Femur (tissue), 1 donor: ENCODE measurements at places on chromosomes 2 and 18.

GRCh38 chr18:74528478-74528877, 5.8 kb upstream of the CNDP1 start:
- DNase-seq: no peak

DNA sequence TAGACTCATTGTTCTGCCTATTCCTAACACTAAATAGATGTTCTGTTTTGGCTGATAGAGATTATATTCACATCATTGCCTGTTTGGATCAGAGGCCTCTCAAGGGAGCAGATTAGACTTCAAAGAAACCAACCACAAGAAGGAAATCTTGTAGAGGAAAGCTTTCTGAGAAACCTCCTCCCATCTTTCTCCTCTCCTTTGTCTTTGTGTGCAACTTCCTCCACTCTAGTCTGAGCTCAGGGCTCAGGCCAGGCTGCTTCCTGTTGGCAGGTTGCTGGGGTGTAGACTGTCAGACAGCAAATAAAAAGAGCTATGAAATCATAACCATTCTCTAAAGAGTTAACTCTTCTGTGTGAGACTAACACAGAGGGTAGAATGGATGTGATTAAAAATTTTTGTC, 113.0 kb downstream of the TGFA start:
- no peak for DNase-seq

GRCh38 chr18:7174344-7175095, 56.4 kb upstream of the LRRC30 start:
- DNase-seq: no peak

GRCh38 chr2:74653589-74653984, 460 bp upstream of the SEMA4F start:
- no peak for DNase-seq

DNA sequence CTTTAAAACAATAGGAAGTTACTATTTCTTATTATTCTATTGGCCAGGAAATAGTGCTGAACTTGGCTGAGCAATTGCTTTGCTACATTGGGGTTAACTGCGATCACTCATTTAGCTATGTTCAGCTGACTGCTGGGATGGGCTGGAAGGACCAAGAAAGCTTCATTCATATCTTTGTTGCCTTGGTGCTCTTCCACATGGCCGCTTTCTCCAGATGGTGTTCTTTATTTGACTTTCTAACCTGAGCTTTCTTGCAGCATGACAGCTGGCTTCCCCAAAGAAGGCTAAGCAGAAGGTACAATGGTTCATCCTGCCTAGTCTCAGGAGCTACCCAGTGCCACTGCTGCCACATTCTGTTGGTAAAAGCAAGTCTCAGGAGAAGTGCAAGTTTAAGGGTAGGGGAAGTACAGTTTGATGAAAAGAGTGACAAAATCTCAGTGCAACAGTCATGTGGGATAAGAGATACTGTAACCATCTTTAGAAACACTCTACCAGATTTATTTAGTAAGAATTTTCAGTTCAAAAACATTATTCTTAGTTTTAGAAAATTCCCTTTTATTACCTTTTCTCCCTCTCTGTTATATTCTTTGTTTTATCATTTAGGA, 180.6 kb upstream of the RBMS1 start:
- no peak for DNase-seq

- DNase-seq: no peak
These were observed 285.6 kb downstream of the THSD7B start for GRCh38 chr2:137050949-137051348.

GRCh38 chr2:178202927-178203326, 8.6 kb downstream of the OSBPL6 start:
- no peak for DNase-seq

DNA sequence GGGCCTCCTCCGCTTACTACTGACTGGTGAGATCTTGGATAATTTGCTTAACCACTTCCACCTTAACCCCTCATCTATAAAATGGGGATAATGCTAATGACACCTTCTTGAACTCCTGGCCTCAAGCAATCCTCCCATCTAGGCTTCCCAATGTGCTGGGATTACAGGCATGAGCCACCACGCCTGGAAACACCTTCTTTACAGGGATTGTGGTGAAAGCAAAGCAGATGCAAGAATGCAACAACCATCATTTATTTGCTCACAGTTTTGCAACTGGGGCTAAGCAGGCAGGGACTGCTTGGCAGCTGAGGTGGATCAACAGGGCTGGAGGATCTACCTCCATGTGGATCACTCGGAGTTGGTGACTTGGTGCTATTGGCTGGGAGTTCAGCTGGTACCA, 76.2 kb upstream of the ZNF532 start:
- DNase-seq: no peak

DNA sequence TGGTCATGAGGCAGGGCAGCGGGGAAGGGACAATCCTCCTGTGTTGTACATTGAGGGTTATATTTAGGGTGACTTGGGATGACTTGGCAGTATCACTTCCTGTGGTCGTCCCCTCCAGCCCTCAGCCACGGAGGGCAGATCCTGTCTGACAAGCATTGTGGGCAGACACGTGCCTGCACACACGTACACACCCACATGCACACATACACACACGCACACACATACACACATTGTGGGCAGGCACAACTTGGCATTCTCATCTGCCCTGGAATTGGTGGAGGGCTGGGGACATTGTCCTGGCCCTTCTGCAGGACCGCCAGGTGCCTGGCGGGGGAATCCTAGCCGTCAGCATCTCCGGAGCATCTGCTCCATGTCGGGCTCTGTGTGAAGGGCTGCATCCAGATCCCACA, 47.6 kb downstream of the ODC1 start:
- DNase-seq: peak; percentile 65

DNA sequence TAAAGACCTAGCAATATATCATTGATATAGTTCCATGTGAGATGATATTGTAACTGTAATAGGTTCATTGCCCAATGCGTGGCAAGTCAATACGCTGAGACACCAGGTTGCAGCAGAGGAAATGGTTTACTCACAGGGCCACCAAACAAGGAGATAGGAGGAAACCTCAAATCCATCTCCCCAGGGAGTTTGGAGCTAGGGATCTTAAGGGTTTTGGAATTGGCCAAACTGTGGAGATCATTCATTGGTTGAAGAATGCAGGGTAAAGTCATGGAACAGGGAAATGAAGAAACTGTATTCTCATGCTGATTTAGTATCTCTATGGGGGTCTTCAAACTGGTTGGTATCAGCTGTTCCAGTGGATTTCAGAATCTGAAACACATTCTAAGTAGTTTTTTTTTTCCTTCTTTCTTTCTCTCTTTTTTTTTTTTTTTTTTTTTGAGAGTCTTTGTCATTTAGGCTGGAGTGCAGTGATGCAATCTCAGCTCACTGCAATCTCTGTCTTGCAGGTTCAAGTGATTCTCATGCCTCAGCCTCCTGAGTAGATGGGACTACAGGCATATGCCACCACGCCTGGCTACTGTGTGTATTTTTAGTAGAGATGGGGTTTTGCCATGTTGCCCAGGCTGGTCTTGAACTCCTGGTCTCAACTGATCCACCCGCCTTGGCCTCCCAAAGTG, 30.7 kb upstream of the PPM1B start:
- DNase-seq: no peak

GRCh38 chr2:2648094-2648493, 317.0 kb upstream of the MYT1L start:
- DNase-seq: no peak

GRCh38 chr2:201118961-201119854, 3.2 kb downstream of the CFLAR start:
- no peak for DNase-seq

GRCh38 chr2:105803773-105804172, 59.1 kb downstream of the NCK2 start:
- DNase-seq: no peak

GRCh38 chr2:112056626-112056987, 1.5 kb downstream of the TMEM87B start:
- DNase-seq: no peak

- no peak for DNase-seq
These were observed 104.9 kb downstream of the NCK2 start for GRCh38 chr2:105849431-105850179.

DNA sequence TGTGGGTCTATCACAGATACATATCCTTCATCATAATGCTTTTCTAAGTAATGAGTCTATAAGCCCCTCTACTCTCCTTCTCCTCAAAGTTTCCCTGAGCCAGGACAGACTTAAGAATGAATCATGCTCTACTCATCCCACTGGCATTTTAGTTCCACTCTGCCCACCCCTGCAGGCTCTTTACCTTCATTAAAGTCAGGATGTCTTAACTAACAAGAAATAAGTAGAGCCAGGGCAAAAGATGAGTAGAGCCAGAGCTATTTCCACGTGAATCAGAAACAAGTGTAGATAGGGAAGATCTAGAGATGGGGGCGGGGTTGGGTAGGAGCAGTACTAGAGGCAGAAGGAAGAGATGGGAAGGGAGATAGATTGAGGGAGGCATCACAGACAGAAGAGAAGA, 790.5 kb downstream of the RNF144A start:
- DNase-seq: no peak

DNA sequence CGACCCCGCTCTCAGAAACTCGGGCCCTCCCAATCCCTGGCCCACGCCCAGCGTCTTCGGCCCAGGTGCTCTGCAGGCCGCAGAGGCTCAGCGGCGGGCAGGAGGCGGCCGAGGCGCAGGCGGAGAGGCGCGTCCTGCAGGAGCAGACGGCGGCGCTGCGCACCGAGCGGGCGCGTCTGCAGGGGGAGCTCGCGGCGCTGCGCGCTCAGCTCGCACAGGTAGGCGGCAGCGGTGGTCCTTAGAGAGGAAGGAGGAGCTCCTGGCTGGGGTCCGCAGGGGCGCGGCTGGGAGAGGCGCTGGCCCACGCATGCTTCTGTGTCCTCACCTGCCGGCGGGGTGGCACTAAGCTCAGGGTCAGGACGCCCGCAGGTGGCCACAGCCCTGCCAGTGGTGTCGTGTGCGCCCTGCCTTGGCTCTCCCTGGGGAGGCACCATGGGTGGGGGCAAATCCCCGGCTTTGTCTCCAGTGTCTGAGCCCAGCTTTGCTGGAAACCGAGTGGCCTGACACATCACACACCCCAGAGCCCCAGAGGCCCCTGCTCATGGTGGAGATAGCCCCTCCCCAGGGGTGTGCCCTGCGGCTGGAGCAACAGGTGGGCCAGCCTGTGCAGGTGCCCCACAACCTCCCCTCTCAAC, 14.9 kb upstream of the SNED1 start:
- DNase-seq: no peak
